Activated T-helper 1 cell treated with anti-CD3 and anti-CD28 coated beads, Interleukin-2, amount 50 U/mL, for 16 hours (primary cell): ENCODE measurements at places on chromosomes 3 and 15.

- no peak for DNase-seq
These were observed 32.7 kb downstream of the SLC12A8 start for GRCh38 chr3:125179884-125180240.

GRCh38 chr3:106249159-106249558 is 380.3 kb upstream of the CBLB start:
- no peak for DNase-seq

DNA sequence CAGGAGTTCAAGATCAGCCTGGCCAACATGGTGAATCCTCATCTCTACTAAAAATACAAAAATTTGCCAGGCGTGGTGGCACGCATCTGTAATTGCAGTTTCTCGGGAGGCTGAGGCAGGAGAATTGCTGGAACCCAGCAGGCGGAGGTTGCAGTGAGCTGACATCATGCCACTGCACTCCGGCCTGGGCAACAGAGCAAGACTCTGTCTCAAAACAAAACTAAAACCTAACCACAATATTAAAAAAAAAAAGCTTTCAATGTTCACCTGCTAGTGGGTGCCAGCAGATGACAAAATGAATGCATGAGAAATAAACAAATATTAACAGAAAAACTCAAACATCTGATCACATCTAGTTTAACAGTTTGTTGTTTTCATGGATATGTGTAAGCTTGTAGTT is 9.0 kb downstream of the SLC24A1 start:
- no peak for DNase-seq

- DNase-seq, result no peak
These were observed 214.2 kb downstream of the MEIS2 start for GRCh38 chr15:36886191-36886590.

- no peak for DNase-seq
These were observed 474.2 kb upstream of the ZNF385D start for GRCh38 chr3:22225161-22225560.

DNA sequence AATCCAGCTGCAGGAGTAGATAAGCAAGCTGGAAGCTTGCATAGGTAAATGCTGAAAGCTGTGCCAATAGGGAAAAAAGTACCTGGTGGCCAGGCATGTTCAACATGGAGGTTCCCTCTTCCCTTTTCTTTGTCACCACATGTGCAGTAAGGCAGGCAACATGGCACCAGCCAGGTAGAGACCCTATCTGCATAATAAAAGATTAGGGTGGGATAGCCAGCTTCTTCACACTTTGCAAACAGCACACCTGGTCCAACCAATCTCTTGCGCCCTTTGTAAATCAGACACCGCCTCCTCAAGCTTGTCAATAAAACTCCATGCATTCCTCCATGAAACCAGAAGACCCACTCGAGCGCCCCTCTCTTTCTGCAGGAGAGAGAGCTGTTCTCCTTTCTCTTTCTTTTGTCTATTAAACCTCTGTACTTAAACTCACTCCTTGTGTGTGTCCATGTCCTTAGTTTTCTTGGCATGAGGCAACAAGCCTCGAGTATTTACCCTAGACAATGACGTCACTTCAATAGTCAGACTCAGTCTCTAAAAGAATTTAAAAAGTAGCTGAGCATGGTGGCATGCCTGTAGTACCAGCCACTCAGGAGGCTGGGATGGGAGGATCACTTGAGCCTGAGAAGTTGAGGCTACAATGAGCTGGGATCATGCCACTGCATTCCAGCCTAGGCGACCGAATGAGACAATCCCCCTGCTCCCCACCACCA is 256.3 kb downstream of the SCAPER start:
- no peak for DNase-seq

- DNase-seq, result no peak
These were observed 31.1 kb downstream of the FILIP1L start for GRCh38 chr3:100083209-100083608.

DNA sequence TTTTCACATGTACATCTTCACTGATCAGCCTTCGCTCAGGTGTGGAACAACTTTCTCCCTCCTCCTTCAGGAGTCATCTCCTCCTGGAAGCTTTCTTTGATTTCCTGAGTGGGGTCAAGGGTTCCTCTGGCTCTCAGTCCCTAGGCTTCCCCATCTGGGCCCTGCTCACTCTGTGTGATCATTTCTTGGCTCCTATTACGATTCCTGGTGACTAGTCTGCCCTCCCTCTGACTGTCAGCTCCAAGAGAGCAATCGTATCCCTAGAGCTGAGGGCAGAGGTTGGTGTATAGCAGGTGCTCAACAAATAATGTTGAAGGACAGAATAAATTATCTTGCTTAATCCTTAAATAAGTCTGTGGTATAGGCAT is 15.3 kb upstream of the PRKCD start:
- DNase-seq, result no peak

GRCh38 chr15:60590935-60591495 is 112.1 kb upstream of the ICE2 start:
- peak; percentile 16 for DNase-seq

- DNase-seq, result no peak
These were observed 5.8 kb downstream of the SQOR start for GRCh38 chr15:45640616-45641015.

GRCh38 chr15:89946681-89947299 is 34.0 kb upstream of the ARPIN start:
- DNase-seq, result no peak

GRCh38 chr15:80936288-80937078 is 53.1 kb downstream of the MESD start:
- no peak for DNase-seq

DNA sequence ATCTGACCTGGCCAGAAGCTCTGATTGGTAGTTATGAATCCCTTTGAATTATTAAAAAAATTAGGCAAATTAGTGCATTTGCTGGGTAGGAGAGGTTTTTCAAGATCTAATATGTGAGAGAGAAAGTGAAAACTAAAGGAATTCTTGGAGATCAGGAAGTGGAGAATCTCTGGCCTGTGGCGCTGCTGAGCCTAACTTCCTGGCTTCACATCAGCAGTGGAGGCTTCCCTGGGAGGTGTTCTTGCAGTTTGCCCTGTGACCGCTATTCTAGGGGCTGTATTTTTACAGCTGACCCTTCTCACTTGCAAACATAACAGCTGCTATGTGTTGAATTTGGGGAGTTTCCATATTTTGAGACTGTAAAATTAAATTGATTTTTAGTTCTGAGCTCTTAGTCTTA is 166.4 kb downstream of the ATG7 start:
- DNase-seq, result no peak

DNA sequence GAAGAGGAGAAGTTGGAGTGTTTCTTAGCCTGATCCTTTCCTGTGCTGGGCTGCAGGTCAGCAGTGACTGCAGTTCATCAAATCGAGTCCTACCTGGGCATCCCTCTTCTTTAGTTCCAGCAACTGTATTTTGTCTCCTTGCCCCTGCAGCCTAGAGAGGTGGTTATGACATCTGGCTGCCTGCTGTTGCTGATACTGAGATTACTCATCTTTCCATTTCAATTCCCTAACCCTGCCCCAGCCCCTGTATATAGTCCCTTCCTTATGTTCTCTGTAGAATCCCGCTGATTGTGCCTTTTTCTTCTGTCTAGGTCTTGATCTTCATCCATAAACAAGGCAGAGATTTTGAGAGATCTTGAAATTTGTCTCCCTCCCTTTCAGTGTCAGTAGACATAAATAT is 393.3 kb downstream of the EDEM1 start:
- no peak for DNase-seq

- DNase-seq, result no peak
These were observed 37.3 kb downstream of the LNP1 start for GRCh38 chr3:100438623-100438974.

- no peak for DNase-seq
These were observed 24.8 kb upstream of the SHISA5 start for GRCh38 chr3:48528754-48529153.

GRCh38 chr3:8488411-8488810 is 13.2 kb upstream of the LMCD1 start:
- DNase-seq, result no peak

GRCh38 chr15:90877315-90877714 is 7.0 kb upstream of the FES start:
- DNase-seq, result no peak

GRCh38 chr3:44023961-44024593 is 217.6 kb upstream of the TOPAZ1 start:
- DNase-seq, result no peak

DNA sequence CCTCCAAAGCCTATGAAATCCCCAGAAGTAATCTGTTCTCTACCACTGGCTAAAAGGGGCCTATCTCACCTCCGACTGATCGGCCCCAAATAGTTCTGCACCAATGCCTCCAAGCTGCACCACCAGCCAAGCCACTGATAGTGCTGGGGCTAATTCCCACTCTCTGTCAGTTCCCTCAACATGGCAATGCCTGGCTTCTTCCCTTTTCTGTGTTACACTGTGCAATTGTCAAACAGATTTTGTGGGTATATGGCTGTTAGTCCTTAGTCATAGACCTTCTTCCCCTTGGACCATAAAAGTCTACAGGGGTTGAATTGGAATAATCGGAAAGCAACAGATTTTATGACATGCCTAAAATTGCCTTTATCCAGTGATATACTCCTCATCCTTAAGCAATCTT is 9.3 kb upstream of the UBE2E2 start:
- DNase-seq, result no peak

- no peak for DNase-seq
These were observed 132.3 kb downstream of the PGPEP1L start for GRCh38 chr15:98875309-98875708.

- DNase-seq, result no peak
These were observed 95.5 kb upstream of the COL8A1 start for GRCh38 chr3:99542767-99543518.

DNA sequence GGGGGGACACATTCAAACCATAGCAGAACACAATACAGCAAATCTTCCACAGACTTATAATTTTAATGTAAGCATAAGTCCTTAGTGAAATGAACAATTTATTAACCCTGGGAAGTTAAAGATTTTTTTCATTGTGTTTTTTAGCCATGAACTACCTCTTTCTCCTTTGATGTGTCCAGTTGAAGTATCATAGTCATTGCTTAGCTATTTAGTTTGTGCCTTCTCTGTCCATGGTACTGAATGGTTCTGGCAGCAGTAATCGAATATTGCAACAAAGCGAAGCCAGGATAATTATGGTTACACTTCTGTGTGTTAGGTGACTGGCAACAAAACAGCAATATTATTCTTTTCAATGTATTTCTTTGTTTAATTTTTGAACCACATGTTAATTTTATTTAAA is 403.0 kb upstream of the ONECUT1 start:
- no peak for DNase-seq

GRCh38 chr3:53996141-53996874 is 104.6 kb upstream of the SELENOK start:
- DNase-seq, result no peak

DNA sequence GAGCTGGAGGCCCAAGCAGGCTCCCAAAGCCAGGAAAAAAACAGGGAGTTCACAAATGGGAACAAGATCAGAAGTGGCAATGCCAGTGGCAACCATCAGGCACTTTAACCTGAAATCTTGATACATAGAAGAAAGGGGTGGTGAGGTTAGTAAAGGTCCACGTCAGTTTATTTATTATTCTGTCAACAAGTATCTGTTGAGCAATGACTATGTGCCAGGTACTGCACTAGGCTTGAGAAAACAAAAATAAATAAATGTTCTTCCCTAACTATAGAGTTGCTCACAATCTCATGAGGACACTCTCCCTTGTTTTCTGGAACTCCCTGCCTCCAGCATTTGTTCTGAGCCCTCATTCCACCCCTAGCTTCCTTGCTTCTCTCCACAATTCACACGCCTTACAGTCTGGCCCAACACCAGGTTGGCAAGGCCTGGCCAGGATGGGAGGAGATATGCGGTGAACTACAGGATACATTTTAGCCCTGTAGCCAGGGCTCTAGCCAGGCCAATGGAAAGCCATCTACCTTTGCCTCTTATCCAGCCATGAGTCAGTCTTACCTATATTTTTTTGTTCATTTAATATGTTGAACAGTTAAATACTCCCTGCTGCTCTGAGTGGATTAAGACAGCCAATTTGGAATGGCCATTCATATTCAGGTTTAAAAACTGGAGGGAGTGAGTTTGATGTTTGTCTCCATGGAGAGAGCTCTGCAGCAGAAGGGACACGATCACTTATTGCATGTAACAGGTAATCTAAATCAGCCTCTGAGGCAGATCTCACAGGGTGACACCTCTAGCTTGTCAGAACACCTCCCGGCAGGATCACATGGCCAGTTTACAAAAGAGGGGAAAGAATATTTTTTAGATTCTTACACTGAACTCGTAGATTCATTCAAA is 161.9 kb upstream of the ATP11B start:
- no peak for DNase-seq

GRCh38 chr3:191549357-191549756 is 88.4 kb downstream of the PYDC2 start:
- no peak for DNase-seq

GRCh38 chr15:71746719-71747118 is 63.6 kb upstream of the NR2E3 start:
- no peak for DNase-seq

DNA sequence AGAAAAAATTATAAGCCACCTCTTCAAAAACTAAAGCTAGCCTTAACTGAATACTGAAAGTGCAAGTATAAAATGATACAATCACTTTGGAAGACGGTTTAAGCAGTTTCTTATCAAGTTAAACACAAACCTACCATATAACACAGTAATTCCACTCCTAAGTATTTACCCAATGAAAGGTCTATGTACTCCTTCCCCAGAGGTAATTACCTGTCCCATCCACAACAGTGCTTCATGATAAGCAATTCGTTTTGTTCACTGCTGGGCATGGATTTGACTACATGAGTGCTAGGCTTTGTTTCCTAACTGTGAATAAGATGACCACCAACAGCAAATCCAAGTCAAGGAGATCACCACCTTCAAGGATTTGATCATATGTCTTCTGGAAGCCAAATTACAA is 4.3 kb downstream of the COX5A start:
- no peak for DNase-seq

DNA sequence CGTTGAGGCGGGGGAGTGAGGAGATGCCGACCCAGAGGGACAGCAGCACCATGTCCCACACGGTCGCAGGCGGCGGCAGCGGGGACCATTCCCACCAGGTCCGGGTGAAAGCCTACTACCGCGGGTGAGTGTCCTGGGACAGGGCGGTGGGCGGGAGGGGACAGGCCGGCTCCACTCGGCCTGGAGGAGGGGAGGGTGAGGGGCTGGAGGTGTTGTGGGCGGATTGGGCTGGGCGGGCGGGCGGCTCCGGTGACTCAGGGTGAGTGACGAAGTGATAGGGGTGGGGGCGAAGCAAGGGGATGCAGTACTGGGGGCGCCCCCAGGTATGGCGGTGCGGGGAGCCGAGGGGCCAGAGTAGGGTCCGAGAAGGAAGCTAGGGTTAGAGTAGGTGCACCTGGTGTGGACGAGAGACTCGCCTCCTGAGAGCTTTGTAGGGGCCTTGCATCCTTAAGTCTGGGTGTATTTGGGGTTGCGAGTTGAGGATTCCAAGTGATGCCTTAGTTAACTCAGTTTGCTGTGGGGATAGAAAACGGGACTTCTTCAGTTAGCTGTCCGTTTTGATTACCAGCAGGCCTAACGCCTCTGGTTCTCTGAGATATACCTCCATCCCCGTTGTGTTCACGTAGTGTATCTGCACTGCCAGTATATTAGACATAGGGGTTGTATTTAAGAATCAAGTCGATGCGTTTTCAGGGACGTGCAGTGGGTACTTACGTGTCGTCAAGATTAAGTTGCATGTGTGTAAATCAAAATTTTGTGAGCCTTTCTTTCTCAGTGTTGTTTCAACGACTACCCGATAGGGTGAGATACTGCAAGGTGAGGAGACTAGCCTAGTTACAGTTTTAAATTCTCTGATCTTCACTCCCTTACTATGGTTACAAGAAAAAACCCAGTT is 670 bp downstream of the PRKCI start:
- peak; percentile 12 for DNase-seq

GRCh38 chr15:35080226-35080625 is 4.9 kb downstream of the NANOGP8 start:
- DNase-seq, result no peak

- DNase-seq, result no peak
These were observed 226.8 kb downstream of the PLCL2 start for GRCh38 chr3:17111586-17111985.
